Spinal cord (tissue), 10 donors: ENCODE measurements at places on chromosomes 7 and 10. TPM values are rescaled to one million over a fixed set of nuclear protein-coding genes. Genes with fewer than 3 reads are reported as not detected.

Gene ZNF503
- 31.5 TPM for polyA plus RNA-seq

Gene SDK1
- 10.5 TPM for polyA plus RNA-seq

Gene LIMK1
- 81.4 TPM for polyA plus RNA-seq

Gene CLIP2
- polyA plus RNA-seq, result 110 TPM
